ENCODE measurements at places on chromosomes 1 and 21. TPM values are rescaled to one million over a fixed set of nuclear protein-coding genes. Genes with fewer than 3 reads are reported as not detected.

The DCST1 gene
- not detected for total RNA-seq

The MFAP2 gene
- not detected for total RNA-seq

The CGN gene
- total RNA-seq: 1.4 TPM

The TLR5 gene
- 7.1 TPM for total RNA-seq

The KISS1 gene
- total RNA-seq: not detected

The GPR3 gene
- not detected for total RNA-seq

The DOCK7 gene
- 20.8 TPM for total RNA-seq

The GPATCH2 gene
- 9.7 TPM for total RNA-seq

The RNU1-4 gene
- total RNA-seq: 3,010 TPM

The RGS8 gene
- not detected for total RNA-seq

The SPATA17 gene
- not detected for total RNA-seq

The ATP6V0B gene
- total RNA-seq: 73.9 TPM

The CELA3B gene
- not detected for total RNA-seq

The CAPN8 gene
- 0.32 TPM for total RNA-seq

The BEND5 gene
- 1.2 TPM for total RNA-seq

The MYOC gene
- total RNA-seq: not detected

The FLG2 gene
- not detected for total RNA-seq

The ALX3 gene
- total RNA-seq: not detected

The GIPC2 gene
- total RNA-seq: 0.52 TPM

The RHBDL2 gene
- total RNA-seq: not detected

The ARHGAP30 gene
- 226 TPM for total RNA-seq

The ACOT11 gene
- total RNA-seq: 0.64 TPM

The OVAAL gene
- total RNA-seq: not detected

The TNFRSF25 gene
- 392 TPM for total RNA-seq

The A3GALT2 gene
- total RNA-seq: not detected

The PRPF38B gene
- 124 TPM for total RNA-seq

The CHI3L1 gene
- 5.2 TPM for total RNA-seq

The SEMA6C gene
- total RNA-seq: 7.6 TPM

The TNFAIP8L2 gene
- 49.7 TPM for total RNA-seq

The CDK18 gene
- total RNA-seq: 1.3 TPM

The AGT gene
- total RNA-seq: not detected

The KRTAP7-1 gene
- not detected for total RNA-seq

The BACE2 gene
- not detected for total RNA-seq

The PDE9A gene
- 6.9 TPM for total RNA-seq

The S100A12 gene
- not detected for total RNA-seq

The ANKRD34A gene
- total RNA-seq: 2.1 TPM

The GPR157 gene
- total RNA-seq: 10.9 TPM

The GOLT1A gene
- total RNA-seq: 0.39 TPM

The KCNE2 gene
- total RNA-seq: not detected

The CFAP74 gene
- total RNA-seq: not detected

The S100A9 gene
- 7.7 TPM for total RNA-seq

The CYYR1 gene
- total RNA-seq: not detected

Data from CD4-positive, alpha-beta memory T cell (primary cell).